Islet precursor cell (in vitro differentiated cells): ENCODE measurements at places on chromosomes 12 and 14.

DNA sequence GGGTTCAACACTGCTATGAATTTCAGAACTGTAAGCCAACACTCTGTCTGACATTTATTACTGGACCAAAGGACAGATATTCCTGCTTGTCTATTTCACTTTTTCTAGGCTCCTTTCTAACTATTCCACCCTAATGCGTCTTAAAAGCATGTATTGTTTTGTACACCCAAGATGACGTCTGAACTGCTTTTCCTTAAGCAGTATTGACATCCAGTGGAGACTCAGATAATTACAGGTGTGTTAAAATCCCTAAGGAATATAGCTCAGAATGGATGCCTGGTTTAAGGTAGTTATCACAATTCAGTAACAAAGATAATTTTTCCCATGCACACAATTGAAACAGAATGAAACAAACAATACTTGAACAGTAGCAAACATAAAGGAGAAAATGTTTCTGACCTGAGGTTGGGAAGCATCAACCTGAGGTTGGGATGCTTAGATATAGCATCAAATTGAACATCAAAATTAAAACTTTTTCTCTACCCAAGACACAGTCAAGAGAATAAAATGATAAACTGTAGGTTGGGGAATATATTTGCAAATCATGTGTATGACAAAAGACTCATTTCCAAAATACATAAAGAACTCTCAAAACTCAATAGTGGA lies 93.7 kb upstream of the PTPRR start:
- DNase-seq: no peak

DNA sequence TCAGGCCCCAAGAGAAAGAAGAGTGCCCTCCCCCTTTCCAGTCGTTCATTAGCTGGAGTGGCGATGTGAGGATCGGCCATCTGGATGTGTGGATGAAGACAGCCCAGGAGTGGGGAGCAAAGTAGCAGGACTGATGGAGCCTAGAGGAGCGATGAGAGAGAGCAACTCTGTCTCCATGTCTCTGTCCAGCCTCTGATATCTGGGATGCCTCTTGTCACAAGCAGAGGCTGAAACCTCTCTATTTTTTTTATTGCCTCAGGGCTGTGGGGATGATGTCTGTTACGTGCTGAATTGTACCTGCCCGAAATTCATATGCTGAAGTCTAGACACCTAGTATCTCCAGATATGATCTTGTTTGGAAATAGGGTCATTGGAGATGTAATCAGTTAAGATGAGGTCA lies 2.7 kb downstream of the SERPINA11 start:
- DNase-seq: no peak

DNA sequence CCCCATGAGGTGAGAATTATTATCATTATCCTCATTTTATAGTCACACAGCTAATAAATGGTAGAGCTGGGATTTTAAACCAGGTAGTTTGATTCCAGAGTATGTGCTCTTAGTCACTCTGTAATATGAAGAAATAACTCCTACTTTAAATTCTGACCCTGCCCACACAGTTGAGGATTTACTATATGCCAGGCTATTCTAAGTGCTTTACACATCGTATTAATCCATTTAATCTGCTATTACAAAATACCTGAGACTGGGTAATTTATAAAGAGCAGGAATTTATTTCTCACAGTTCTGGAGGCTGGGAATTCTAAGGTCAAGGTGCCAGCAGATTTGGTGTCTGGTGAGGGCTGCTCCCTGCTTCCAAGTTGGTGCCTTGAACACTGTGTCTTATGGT lies 19.6 kb upstream of the WIF1 start:
- DNase-seq: no peak

GRCh38 chr12:116136340-116136739 lies 141.2 kb downstream of the MED13L start:
- no peak for DNase-seq

GRCh38 chr14:106280876-106281275 lies 754.5 kb downstream of the TMEM121 start:
- no peak for DNase-seq

DNA sequence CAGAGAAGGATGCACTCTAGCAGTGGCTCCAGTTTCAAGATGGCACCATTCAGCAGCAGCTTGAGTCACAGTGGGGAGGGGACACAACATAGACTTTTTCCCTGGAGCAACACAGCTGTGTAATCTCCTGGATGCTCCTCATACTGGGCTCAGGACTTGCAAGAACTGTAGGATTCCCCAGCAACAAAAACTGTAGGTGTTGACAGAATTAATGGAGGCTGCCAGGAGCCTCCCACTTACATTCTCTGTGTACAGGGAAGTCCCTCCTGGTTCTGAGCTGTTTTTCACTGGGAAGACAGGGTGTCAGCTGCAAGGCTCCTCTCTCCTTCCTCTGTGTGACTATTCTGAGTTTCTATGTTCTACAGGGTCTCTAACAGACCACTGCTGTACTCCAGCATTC lies 217.9 kb downstream of the KIF21A start:
- DNase-seq: no peak

GRCh38 chr14:92905667-92906066 lies 17.3 kb upstream of the CHGA start:
- DNase-seq: no peak

DNA sequence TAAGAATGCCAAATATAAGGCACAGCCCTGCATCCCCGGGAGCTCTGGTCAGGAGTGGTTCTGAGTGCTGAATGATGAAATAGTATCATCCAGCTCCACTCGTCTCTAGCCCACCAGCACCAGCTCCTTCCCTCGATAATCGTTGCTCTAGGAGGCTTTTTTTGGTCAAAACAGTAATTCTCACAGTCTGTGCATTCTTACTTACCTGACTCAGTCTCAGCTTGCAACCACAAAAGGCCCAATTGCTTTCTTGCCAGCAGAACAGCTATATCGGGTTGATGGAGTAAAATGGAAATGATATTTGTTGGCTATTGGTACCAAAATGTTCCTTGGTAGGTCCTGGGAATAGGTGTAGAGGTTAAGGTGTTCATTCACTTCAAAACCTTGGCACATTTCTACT lies 94.8 kb downstream of the BMP4 start:
- no peak for DNase-seq

GRCh38 chr12:96409731-96410130 lies 9.5 kb upstream of the CDK17 start:
- no peak for DNase-seq

- DNase-seq: peak; percentile 93
Measured at GRCh38 chr12:110937104-110937641, 16.8 kb upstream of the MYL2 start.

DNA sequence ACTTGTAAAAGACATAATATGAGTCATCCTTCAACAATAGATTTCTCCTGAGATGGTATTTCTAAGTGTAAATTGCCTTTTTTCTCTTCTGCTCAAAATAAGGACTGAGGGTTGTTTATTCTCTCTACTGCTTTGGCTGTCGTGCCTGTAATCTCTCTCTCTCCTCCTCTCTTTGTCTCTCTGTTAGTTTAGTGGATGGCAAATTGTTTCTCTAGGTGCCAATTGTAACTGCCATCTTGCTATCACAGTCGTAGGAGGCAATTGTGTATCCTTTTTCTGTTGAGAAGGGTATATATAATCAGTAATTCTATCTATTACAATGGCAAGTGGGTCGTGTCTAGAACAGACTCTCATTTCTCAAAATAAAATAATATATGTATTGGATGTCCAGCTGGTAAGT lies 545.0 kb upstream of the FBXO33 start:
- DNase-seq: no peak

DNA sequence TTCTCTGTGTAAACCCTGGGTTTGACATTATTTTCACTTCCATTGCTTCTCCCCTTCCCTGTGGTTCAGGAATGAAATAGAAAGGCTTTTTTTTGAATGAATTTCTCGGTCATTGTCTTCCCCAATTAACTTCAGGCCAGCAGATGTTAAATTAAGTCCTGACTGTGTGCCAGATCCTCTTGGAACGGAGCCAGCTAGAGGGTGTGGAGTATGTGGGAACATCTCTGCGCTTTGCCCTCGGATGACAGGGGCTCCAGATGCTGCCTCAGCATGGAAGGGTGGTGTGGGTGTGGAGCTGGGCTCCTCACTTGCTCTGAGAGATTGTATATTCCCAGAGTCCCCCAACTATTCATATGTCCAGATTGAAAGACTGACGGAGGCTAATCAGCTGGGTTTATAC lies 13.1 kb downstream of the KRT85 start:
- DNase-seq: no peak

- no peak for DNase-seq
Measured at GRCh38 chr14:83372271-83372670, 1838.6 kb upstream of the SEL1L start.

- no peak for DNase-seq
Measured at GRCh38 chr12:20716985-20717384, 21.9 kb downstream of the SLCO1C1 start.

- peak; percentile 66 for DNase-seq
Measured at GRCh38 chr12:101697930-101698799, 725 bp downstream of the CHPT1 start.

- DNase-seq: no peak
Measured at GRCh38 chr12:130162745-130163460, 639 bp downstream of the FZD10 start.

DNA sequence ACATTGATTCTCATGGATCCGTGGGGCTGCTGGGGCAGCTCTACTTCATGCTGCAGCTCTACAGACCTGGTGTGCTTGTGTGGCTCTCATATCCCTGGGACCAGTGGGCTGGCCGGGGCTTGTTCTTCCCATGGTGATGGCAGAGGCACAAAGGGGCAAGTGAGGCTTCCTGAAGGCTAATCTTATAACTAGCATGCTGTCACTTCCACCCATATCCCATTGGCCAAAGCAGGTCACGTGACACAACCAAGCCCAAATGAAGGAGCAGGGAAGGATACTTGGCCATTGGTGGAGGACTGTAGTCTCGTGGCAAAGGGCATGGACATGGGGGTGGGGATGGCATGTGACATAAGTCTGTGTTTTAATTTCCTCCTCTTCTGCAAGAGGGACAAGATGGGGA lies 9.9 kb downstream of the PLBD2 start:
- no peak for DNase-seq

DNA sequence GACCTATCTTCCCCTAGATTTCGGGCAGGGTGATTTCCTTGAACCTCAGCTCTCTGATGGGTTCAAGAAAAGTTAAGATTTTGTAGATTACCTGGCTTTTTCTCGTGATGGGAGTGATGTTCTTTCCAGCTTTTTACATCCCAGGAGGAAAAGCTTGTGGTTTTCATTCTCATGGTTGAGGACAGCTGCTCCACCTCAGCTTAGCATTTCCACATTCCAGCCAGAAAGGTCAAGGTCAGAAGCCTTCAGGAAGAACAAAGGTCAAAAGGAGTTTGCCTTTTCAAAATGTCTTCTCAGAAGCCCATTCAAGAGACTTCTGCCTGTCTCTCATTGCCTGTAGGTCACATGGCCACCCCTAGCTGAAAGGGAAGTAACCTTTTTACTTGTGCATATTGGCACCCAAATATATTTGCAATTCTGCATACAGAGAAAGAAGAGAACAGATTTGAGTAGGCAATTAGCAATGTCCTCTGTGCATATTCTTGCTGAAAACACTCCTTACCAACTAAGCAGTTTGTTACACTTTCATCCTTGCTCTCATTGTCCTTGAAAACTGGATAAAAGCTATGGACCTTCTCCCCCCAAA lies 6.6 kb upstream of the ADGRD1 start:
- no peak for DNase-seq

- peak; percentile 55 for DNase-seq
Measured at GRCh38 chr12:1934831-1935230, 16.4 kb upstream of the CACNA2D4 start.

DNA sequence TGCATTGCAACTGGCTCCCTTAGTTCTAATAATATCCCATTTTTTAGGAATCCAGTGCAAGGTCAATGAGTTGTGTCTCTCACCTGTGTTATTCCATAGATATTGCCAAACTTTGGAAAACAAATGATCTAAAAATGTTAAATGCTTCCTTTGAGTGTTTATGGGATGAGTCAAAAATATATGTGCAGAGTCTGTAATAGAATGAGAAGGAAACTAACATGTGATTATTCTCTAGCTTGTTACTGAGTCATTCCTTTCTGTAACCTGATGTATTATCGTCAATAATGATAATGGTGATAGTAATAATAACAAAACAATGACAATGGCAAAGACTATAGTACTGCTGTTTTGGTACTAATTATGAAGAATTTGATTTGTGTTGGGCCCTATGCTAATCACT lies 11.5 kb downstream of the ACSS3 start:
- no peak for DNase-seq

DNA sequence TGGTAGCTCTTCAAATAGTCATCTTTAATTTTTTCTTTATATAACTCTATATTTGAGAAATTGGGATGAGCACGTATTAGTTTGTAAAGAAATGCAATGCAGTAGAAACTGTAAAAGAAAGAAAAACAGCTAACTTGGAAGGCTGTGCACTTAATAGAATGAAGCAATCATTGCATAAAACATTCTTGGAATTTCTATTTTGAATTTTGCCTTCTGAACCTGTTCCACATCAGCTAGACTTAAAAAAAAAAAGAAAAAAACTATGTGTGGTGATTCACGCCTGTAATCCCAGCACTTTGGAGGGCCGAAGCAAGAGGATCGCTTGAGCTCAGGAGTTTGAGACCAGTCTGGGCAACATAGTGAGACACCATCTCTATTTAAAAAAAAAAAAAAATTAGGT lies 29.4 kb downstream of the SCN8A start:
- no peak for DNase-seq

DNA sequence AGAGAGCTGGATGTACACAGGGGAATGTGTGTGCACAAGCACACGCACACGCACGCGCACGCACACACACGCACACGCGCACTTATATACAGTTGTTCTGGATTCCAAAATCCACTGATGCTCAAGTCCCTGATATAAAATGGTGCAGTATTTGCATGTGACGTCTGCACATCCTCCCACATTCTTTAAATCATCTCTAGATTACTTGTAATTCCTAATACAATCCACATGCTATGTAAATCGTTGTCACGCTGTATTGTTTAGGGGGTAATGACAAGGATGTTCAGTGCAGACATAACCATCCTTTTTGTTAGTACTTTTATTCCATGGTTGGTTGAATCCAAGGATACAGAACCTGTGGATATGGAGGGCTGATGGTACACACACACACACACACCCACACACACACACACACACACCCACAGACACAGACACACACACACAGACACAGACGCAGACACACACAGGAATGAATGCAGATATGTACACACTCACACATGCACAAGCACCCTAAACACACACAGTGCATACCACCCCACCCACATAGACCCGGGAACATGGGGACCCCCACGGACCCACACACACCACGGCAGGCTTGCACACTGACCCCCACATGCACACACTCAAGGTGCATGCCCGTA lies 188.5 kb upstream of the PRMT8 start:
- no peak for DNase-seq

DNA sequence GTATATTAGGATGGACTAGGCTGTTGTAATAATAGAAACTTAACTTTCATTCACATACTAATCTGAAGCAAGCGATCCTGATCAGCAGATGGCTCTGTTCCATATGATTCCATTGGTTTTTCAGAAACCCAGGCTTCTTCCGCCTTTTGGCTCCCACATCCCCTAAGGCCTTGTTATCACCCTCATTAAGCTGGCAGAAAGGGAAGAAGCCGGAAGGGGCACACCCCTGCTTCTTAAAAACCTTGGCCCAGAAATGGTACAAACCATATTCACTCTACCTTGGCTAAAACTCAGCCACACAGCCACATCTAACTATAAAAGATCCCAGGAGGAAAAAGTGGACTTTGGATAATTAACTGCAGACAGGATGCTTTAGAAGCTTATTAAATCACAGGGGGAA lies 329.2 kb downstream of the PCNX1 start:
- no peak for DNase-seq

- DNase-seq: no peak
Measured at GRCh38 chr12:57247041-57247440, 3.9 kb downstream of the STAC3 start.
